Endothelial cell of umbilical vein (primary cell): ENCODE measurements at places on chromosomes 2 and 18. TPM values are rescaled to one million over a fixed set of nuclear protein-coding genes. Genes with fewer than 3 reads are reported as not detected.

GRCh38 chr2:128690869-128691268 lies 372.2 kb upstream of the HS6ST1 start:
- no peak for DNase-seq

DNA sequence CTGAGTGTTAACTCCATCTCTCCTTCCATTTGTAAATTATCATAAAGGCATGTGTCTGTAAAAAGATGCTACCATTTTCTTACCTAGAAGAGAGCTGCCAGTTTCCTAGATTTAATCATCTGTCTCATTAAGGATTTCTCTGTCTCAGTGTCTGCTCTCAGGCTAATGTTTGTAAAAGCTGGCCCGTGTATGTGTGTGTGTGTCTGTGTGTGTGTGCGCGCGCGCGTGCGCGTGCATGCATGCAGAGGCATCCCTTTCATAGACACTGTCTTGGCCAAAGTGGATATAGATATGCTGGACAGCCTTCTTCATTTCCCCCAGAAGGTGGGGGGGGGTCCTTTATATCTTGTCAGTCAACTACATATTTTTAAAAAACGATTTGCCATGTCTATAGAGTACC lies 18.9 kb downstream of the MGAT5 start:
- DNase-seq = no peak

The AKAIN1 gene
- total RNA-seq = not detected in 2 replicates

DNA sequence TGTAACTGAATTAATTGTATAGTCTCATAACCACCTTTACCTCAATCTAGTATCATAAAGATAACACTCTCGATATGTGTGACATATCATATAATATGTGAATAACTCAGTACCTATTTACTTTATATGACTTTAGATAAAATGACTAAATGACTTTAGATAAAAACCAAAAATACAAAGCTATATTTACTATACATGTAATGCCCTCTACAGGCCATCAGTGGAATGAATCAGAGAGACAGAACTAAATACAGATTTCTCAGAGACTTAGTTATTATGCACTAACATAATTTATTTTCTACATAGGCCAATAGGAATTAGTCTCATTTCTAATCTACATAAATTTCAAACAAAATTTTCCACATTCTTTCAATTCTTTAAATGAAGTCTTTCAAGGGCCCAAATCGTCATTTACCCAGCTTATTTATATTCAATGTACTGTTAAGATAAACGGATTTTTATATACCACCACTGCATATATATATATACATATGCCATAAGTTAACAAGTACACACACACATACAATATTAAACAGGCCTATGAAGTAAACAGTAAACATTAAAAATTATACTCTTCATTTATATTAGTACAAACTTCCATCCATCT lies 219.9 kb downstream of the EXOC6B start:
- peak; percentile 43 for DNase-seq

DNA sequence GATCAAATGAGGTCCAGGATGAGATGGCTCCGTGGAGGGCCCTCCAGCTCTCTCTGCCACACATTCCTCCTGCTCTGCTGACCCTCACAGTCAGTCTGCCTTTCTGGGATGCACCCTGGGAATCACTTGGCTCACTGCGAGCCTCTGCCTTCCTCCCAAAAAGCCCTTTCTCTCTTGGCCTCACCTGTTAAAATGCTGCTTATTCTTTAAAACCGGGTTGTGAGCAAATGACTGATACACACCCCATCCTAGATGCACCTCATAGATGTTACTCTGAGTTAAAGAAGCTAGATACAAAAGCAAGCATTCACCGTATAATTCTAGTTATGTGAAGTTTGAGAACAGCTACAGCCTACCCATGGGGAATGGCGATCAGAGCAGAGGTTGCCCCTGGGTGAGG lies 167.7 kb upstream of the MYCN start:
- no peak for DNase-seq

- no peak for DNase-seq
Observed at GRCh38 chr2:21395366-21395765, 271.6 kb downstream of the TDRD15 start.

The THSD7B gene
- total RNA-seq = 0.04 TPM in 1 of 2 replicates, not detected in the other

GRCh38 chr2:160609346-160609745 lies 115.7 kb upstream of the RBMS1 start:
- no peak for DNase-seq

GRCh38 chr2:226477221-226478108 lies 322.2 kb downstream of the IRS1 start:
- DNase-seq = no peak

- DNase-seq = no peak
Observed at GRCh38 chr2:51791496-51791895, 759.6 kb upstream of the NRXN1 start.

The MATN3 gene
- 3.4 and 6.1 TPM in 2 replicates for total RNA-seq

DNA sequence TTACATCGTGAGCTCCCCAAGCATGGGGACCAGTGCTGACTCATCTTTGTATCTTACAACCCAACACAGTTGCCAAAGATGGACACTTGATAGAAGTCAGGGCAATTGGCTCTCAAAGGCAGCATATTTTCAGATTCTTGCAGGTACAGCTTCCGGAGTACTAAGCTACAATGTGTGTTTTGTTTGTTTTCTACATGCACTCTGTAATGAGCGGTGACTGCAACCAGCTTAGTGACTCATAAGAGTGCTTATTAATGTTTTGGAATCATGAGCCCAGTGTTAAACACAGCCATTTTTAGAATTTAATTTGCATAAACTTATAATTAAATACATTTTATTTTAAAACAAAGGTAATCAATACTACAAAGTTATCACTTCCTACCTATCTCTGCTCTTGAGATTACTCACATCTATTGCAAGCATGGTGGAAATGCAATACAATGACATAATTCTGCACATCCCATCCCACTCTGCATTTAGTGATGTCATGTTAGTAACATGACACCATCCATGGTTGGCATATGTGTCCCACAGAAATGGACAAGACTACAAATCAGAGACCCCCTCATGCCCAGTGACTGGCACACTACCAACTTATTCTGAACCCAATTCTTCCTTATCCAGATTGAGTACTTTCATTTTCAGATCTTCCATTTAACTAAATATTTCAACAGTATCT lies 399.8 kb upstream of the ST6GAL2 start:
- DNase-seq = no peak

DNA sequence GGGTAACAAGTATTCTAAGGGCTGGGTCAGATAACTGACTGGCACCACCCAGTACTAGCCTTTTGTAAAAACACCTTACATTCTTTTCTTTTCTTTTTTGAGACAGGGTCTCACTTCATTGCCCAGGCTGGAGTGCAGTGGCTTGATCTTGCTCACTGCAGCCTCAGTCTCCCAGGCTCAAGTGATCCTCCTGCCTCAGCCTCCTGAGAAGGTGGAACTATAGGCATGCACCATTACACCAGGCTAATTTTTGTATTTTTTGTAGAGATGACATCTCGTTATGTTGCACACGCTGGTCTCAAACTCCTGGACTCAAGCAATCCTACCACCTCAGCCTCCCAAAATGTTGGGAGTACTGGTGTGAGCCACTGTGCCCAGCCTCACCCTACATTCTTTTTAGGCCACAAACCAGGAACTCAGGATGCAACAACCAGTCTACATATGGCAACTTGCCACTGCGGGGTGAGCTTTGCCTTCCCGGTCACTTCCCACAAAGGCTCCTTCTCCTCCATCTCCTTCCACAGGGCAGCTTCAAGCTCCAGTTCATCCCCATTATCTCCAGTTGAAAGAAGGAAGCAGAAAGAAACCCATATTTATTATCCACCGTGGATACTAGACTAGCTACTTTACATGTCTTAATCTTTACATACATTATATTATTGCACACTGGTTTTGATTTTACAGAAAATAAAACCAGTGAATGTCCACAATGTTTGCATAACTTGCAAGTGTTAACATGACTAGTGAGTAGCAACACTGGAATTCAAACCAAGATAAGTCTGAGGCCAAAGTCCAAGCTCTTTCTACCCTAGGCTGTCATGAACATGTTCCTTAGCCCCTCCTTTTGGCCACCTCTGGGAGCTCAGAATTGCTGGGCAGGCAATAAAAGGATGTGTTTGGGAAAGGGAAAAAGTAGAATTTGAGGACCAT lies 23.7 kb upstream of the AP1S3 start:
- DNase-seq = no peak

DNA sequence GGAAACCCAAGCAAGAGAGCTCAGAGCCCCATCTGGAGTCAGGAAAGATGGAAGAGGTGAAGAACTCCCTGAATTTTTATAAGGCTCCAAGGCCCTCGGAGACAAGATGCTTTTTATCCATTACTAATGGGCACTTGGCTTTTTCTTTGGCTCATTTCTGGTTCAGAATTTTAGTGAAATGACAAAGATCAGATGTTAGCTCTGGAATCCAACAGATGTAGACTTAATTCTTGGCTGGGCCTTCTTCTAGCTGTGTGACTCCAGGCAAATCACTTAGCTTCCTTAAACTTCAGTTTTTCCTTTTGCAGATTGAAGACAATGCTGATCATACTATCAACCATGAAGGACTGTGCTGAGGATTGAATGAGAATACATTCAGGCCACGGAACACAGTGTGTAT lies 85.2 kb downstream of the HRH4 start:
- no peak for DNase-seq

DNA sequence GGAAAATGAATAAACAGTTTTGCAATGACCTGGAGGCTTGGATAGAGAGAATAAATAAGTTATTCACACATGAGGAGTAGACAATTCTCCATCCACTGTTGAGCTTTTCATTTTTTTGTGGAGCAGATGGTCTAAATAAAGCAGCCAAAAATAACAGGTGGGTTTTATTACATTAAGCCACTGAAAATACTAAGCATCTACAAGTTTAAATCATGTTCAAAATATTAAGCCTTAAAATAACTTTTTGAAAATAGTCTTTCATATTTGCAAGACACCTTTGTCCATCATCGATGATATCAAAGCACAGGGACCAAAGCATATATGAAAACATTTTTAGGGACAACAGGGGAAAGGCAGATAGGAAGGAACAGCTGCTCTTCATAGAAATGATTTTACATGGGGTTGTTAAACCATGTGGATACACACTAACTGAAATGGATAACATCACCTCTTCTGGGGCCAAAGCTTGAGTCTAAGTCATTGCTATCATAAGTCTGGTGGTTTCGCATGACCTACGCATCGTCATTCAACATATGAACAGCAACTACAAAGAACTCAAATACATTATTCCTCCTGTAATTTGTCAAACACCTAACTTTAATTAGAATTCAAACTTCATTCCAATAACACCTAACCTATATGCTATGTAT lies 197.6 kb upstream of the CHST9 start:
- no peak for DNase-seq

- no peak for DNase-seq
Observed at GRCh38 chr2:225697936-225698335, 298.4 kb downstream of the NYAP2 start.

DNA sequence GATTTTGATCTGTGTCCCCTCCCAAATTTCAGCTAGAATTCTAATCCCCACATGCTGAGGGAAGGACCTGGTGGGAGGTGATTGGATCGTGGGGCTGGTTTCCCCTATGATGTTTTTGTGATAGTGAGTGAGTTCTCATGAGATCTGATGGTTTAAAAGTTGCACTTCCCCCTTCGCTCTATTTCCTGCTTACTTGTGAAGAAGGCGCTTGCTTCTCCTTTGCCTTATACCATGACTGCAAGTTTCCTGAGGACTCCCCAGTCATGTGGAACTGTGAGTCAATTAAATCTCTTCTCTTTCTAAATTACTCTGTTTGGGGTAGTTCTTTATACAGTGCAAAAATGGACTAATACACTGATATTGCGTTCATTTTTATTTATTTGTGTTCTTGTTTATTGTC lies 636.8 kb upstream of the LINC00305 start:
- DNase-seq = no peak

GRCh38 chr2:109212836-109213563 lies 84.0 kb downstream of the SH3RF3 start:
- DNase-seq = no peak

The RAB6D gene
- not detected in 2 replicates for total RNA-seq

The ABHD1 gene
- total RNA-seq = not detected in 2 replicates

DNA sequence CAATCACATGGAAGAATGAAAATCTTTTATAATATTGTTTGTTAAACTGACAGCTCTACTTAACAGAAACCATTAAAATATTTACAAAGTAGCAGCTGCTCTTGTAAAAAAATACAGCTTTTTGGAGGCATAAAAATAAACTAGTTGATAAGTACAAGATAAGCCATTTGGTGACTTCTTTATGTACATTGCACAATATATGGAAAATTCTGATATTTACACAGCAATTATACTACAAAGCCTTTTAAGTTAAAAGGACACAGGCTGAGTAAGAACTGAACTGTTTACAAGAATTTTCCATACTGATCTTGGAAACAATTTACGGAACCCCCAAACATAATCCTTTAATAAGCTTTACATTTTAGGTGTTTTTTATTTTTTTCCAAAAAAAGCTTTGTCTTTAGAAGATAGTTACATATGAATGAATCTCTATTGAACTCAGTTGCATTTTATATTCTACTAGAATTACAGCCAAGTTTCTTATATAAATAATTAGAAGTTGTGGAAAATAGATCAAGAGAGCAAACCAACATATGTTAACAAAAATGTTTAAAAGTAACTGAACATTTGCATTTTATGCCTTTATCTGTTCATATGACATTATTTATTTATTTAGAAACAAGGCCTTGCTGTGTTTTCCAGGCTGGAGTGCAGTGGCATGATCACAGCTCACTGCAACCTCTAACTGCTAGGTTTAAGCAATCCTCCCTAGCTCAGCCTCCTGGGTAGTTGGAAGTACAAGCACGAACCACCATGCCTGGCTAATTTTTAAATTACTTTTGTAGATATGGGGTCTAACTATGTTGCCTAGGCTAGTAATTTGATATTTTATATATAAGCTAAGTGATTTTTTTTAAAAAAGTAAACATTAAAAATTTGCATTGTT lies 142.5 kb downstream of the OTX1 start:
- no peak for DNase-seq

GRCh38 chr2:95025406-95026319 lies at the start of gene MAL:
TSS of gene MAL (plus strand) at chr2:95025708. CDS start at chr2:95025793, 85 bp downstream.
- DNase-seq = no peak

DNA sequence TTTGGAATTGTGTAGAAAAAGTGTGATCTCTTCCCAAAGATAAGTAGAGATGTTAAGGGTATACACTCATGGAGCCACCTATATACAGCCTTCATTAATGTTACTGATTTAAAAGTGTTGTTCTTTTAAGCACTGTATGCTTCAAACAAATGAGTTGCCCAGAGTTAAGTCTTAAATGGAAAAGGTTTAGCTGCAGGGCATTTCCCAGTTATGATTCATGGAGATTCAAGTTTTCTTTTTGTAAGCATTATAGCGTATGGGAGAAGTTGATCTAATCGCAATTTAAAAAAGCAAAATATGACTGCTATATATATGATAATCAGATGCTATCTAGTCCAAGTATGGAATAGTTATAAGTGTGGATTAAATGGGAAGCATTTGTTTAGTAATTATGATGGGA lies 4.8 kb downstream of the PDK1 start:
- no peak for DNase-seq

The MYO3B gene
- total RNA-seq = not detected in 2 replicates

DNA sequence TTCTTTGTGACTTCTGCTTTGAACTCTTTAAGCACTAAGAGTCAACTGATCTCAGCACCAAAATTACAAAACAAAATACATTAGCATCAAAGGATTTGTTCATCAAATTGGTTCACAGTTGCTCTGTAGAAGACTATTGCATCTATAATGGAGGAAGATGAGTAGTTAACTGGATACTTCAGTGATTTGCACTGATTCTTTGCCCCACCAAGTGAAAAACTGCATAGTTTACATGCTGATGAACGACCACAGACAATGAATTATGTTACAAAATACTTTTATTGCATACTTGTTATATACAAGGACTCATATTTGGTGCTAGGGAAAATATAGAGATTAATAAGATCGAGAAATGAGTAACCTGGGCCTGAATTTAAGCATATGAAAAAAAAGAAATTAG lies 107.2 kb downstream of the SCG2 start:
- no peak for DNase-seq

GRCh38 chr2:207123776-207124391 lies 41.9 kb downstream of the KLF7 start:
- no peak for DNase-seq
